ENCODE measurements at places on chromosomes 5 and 9.
A peak's percentile ranks its signal among the peaks of the same experiment; 100 is the strongest.

DNA sequence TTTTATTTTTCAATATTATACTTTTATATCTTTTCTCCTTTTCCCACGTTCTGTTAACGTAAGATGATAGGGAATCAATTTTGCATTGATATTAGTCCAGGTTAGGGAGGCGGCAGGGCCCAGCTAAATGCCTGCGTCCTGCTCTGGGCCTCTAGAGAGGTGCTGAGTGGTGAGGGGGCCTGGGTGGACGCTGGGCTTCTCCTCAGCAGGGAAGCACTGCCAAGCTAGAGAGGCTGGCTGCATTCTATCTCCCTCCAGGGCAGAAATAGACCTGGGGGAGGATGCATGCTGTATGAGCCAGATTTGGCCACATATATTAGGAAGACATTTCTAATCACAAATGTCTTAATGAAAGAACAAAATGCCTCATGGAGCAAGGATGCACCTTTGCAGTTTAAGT, 43.6 kb upstream of the NKX2-5 start:
- no peak for DNase-seq

DNA sequence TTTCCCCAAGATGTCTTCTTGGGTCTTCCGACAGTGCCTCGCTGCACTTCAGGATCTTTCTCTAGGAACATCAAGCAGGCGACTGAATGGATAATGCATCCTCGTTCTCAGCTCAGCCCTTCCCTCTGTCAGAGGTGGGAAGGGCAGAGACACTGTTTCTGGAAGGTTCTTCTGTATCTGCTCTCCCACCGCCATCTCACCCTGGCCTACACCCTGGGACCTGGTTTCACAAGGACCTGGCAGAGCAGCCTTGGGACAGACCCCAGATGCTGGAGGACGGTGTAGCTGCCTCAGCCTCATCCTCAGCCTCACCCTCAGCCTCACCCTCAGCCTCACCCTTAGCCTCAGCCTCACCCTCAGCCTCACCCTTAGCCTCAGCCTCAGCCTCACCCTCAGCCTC, 18.5 kb downstream of the MRPL36 start:
- DNase-seq, result no peak

DNA sequence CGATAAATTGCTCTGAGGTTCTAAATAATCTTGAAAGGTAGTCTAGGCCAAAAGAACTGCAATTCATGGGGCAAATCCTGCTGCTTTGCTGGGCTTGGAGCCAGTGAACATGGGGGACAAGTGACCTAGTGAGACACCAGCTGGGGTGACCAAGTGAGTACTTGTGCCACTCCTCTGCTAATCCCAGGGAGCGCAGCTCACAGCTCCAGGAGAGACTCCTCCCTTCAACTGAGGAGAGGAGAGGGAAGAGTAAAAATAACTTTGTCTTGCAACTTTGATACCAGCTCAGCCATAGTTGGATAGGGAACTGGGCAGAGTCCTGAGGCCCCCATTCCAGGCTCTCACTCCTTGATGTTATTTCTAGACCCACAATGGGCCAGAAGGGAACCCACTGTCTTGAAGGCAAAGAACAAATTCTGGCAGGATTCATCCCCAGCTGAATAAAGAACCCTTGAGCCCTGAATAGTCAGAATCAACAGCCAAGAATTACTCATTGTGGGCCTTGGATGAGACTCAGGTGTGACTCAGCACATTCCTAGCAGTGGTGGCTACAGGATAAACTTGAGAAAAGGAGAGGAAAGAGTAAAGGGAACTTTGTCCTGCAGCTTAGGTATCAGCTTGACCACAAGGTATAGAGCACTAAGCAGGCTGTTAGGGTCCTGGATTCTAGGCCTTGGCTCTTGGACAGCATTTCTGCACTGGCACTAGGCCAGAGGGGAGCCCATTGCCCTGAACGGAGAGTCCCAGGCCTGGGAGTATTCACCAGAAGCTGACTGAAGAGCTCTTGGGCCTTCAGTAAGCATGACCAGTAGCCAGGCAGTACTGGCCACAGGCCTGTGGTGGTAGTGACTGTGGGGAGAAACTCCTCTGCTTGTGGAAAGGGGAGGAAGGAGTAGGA, 288.3 kb upstream of the CDH18 start:
- peak; percentile 4 for DNase-seq

DNA sequence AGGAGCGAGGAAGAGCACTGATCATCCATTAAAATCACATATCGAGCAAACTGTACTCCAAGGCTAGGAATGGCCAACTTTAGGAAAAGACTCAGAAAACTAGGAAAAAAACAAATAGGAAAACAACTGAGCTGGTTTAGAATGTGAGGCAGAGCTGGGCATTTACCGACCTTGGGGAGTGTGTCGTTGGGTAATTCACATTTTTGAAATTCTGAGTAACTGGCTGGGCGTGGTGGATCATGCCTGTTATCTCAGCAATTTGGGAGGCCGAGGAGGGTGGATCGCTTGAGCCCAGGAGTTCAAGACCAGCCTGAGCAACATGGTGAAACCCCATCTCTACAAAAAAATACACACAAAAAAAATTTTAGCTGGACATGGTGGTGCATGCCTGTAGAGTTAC, 70.1 kb downstream of the ZFAND5 start:
- no peak for DNase-seq

DNA sequence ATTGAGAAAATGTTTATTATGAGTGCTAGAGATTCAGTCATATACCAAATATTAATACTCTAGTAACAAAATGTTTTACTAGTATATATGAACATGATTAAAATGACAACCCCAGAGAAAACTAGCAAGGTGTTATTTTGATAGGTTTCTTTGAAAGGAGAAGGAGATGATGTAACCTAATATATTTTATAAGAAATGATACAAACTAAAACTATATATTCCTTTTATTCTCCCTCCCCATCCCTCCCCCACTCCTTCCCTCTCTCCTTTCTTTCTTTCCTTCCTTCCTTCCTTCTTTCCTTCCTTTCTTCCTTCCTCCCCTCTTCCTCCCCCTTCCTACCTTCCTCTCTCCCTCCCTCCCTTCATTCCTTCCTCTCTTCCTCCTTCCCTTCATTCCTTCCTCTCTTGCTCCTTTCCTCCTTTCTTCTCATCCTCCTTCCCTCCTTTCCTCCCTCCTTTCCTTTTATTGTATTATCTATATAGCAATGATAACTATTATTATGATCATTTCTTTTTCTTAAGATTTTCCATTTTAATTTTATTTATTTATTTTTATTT, 215.3 kb upstream of the MEF2C start:
- no peak for DNase-seq

DNA sequence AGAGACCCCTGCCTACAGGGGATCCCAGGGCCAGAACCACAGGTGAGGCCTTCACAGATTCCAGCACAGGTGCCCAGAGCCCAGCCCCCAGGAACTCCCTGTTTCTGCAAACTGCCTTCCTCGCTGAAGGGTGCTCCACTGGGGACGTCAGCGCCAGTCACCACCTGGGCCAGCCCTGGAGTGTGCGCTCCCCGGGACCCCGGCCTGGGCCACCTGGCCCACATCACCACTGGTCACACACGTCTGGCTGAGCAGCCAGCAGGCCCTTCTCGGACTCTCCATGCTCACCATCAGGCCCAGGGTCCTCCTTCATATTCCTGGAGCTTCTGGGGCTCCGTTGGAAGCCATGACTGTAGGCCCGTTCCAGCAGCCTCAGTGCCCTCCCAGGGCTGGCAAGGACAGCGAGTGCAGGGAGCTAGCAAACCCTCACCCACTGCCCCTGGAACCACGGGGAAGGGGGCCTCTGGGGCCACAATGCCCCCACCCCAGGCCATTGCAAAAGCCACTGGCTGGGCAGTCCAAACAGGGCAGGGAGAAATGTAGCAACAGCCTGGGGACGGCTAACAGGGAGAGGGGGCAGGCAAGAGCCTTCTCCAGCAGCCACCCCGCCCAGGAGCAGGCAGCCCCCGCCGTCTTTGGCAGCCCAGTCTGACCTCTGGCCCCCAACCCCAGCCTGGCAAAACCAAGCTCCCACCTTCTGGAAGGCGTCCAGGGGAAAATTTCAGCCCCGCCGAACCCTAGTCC, 1.3 kb downstream of the AGPAT2 start:
- no peak for DNase-seq

DNA sequence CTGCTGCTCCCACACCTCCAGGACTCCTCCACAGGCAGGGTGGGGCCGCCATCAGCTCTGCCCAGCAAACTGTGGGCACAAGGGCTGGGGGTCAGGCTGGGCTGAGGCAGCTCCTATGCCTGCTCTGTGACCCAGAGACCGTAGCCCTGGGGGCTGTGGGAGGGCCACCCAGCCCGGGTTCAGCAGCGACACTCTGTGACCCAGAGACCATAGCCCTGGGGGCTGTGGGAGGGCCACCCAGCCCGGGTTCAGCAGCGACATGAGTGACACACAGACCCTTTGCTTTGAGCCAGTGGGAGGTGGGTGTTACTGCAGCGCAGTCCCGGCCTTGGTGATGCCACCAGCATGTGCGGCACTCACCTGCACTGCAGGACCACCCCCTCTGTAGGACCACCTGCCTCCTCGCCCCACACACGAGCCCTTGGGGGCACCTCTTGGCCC, 118.9 kb upstream of the LPCAT1 start:
- no peak for DNase-seq

DNA sequence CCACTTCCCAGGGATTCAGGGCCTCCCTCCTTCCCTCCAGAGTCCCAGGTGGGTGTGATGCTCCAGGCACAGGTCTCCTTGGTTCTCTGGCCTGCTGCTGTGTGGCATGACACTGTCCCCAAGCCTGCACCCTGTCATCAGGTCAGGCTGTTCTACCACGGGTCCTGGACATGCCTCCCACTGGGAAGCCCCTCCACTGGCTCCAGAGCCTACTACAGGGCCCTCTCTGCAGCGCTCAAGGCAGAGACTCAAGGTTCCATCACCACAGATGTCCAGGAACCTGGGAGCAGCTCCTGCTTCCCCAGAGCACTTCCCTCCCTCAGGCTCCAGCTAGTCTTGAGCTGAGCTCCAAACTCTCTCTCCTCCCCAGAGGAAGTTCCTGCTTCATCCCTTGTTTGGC, 237.3 kb downstream of the PBX3 start:
- DNase-seq, result no peak

GRCh38 chr9:114057161-114057885, 20.8 kb downstream of the AMBP start:
- no peak for DNase-seq

- no peak for DNase-seq
These were observed 100.8 kb downstream of the CTNND2 start for GRCh38 chr5:11803436-11803835.

DNA sequence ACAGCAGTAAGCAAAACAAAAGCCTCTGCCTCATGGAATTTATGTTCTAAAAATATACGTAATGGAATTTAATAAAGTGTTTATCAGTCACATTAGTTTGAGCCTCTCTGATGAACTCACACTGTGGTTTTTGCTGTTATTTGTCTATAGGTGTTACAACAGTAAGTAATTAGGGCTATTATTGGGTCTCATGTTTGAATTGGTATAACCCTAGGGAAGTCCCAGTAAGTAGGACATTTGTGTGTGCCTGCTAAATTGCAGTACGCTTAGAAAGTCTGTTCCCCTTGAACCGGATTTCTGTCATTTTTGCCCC, 197.6 kb downstream of the NR3C1 start:
- DNase-seq, result no peak

GRCh38 chr5:59891962-59892643, 1.4 kb downstream of the PDE4D start:
- no peak for DNase-seq

- no peak for DNase-seq
These were observed 200.2 kb upstream of the PANK3 start for GRCh38 chr5:168779333-168779732.

DNA sequence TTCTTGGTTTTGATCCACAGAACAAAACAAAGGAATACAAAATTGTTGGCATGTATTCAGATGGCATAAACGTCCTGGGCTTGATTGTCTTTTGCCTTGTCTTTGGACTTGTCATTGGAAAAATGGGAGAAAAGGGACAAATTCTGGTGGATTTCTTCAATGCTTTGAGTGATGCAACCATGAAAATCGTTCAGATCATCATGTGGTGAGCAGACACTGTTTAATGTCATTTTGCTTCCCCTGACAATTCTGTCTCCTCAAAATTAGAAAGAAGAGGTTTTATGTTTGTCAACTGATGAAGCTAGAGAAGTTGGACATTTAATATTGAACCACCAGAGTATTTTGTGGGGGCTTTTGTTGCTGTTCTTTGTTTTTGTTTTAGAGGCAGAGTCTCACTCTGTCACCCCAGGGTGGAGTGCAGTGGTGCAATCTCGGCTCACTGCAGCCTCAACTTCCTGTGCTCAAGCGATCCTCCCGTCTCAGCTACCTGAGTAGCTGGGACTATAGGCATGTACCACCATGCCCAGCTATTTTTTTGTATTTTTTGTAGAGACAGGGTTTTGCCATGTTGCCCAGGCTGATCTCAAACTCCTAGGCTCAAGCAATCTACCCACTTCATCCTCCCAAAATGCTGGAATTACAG, 82.0 kb downstream of the SLC1A1 start:
- no peak for DNase-seq

- no peak for DNase-seq
These were observed 495.2 kb downstream of the TLE4 start for GRCh38 chr9:80066931-80067330.

- DNase-seq, result no peak
These were observed 70.3 kb downstream of the PGM5 start for GRCh38 chr9:68426755-68427154.

GRCh38 chr5:4361753-4362152, 766.1 kb downstream of the IRX1 start:
- DNase-seq, result no peak

GRCh38 chr9:87386490-87387025, 111.1 kb upstream of the DAPK1 start:
- DNase-seq, result no peak

DNA sequence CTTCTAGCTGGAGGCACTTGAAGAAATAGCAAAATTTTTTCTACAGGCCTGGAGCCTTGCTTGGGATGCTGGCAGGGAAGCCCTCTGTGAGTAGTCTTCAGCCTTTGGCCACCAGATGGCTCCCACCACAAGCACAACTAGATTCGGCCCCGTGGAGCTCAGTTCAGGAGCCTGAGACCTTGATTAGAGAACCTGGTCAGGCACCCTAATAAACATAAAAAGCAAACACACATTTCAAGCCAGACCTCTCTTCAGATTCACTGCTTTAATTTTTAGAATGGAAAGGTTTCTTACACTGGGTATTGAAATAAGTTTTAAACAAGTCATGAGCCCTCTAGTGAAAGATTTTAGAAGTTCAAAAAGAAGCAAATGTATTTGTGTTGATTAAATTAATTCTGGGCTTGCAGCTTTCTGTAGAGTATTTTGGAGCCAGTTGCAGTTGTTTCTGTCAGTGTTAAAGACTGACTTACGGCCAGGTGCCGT, 41.4 kb downstream of the GLRX start:
- DNase-seq, result peak; percentile 35

- DNase-seq, result no peak
These were observed 149.5 kb upstream of the LHFPL2 start for GRCh38 chr5:78797936-78798672.

DNA sequence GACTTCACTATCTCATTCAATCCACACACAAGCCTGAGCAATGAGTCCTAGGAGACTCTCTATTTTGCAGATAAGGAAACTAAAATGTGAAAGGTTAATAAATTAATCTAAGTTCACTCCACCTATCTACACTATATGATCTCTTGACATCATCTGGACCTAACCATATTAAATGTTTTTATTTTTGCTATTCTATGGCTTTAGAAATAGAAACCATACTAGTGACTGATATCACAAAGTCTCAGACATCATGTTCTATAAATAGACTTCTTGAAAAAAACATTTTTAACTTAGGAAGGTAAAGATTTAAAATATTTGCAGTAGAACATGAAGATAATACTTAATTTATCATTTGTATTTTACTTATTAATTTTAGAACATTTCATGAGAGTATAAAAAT, 9.4 kb upstream of the ADGRV1 start:
- DNase-seq, result no peak
